H9 (cell line): ENCODE measurements at places on chromosomes 3 and 15. TPM values are rescaled to one million over a fixed set of nuclear protein-coding genes. Genes with fewer than 3 reads are reported as not detected.

Gene RIOX2
- 13.1 and 15.5 TPM in 2 replicates for total RNA-seq

Gene KCNMB3
- 1.6 and 1.9 TPM in 2 replicates for total RNA-seq

Gene RAB6B
- 12.3 and 14.8 TPM in 2 replicates for total RNA-seq

Gene ERICH6
- total RNA-seq = not detected in 2 replicates
